ENCODE measurements at places on chromosomes 7 and 10.

DNA sequence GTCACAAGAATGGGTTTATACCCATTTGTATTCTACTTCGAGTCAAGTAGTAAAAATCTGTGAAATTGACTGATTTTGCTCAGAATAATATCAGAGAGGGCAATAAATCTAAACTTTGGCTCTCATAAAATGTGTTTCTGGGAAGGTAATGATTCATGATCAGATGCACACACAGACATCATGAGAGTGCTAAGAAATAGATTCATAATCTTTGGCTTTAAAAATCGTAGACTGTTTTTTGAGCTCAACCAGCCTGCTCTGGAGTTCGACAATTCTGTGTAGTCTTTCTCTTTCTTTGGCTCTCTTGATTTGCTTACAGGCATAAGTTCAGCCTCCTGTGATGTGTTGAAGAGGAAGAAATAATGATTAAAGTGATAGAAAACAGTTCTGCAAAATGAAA, 494.7 kb downstream of the SDK1 start:
- no peak for DNase-seq

- peak; percentile 12 for DNase-seq
Observed at GRCh38 chr7:16271355-16271915, 149.9 kb downstream of the CRPPA start.

- peak; percentile 71 for DNase-seq
Observed at GRCh38 chr7:73345951-73346350, 18.0 kb downstream of the FKBP6 start.

DNA sequence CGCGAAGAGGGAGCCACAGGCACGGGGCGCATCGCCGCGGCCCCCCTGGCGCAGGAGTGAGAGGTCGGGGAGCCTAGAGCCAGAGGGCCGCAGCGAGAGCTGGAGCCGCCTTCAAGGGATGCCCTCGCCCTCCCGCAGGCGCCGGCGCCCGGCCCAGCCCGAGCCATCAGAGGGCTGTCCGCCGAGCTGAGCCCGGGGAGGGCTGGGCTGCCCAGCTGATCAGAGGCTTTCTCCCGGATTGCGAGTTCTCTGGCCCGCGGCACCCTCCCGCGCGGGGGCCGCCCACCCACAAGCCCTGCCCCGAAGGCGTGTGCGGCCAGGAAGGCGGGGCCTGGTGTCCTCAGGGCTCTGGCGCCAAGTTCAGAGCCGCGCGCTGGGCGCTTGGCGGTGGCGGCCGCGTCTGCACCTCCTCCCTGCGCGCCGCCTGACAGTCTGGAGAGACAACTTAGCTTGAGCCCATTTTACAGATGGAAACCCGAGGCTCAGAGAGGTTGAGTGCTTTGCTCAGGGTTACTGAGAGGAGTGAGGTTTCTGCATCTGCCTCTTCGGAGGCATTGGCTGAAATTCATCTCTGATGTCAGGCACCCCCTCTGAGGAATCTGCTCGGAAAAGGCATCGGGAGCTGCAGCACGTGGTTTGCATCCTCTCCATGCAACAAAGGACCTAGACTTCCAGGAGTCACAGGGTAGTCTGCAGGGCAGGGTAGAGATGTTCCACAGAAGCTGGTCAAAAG, 3.8 kb upstream of the ANTXRL start:
- no peak for DNase-seq

GRCh38 chr7:44408596-44408995, 81.9 kb downstream of the NUDCD3 start:
- DNase-seq: no peak

GRCh38 chr10:48523820-48524758, 80.8 kb downstream of the ARHGAP22 start:
- DNase-seq: peak; percentile 43

DNA sequence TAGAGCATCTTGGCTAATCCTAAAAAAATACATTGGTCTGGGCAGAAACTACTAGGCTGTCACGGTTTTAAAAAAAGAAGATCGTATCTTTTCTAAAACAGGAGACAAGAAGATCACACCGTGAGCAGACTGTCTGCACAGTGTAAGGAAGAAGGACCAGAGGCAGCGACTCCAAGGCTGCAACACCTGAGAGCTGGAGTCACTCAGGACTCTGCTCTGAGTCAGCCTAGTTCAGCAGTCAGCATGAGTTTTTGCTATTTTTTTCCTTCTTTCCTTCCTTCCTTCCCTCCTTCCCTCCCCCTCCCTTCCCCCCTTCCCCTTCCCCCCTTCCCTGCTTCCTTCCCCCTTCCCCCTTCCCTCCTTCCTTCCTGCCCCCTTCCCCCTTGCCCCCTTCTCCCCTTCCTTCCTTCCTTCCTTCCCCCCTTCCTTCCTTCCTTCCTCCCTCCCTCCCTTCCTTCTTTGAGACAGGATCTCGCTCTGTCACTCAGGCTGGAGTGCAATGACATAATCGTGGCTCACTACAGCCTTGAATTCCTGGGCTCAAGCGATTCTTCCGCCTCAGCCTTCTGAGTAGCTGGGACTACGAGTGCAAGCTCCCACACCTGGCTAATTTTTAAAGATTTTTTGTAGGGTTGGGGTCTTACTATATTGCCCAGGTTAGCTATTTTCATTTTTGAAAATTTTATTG, 24.4 kb downstream of the BAG3 start:
- no peak for DNase-seq

Measured in NCI-H526 (cell line).